Activated CD4-positive, alpha-beta T cell treated with anti-CD3 and anti-CD28 coated beads for 36 hours (primary cell): ENCODE measurements at places on chromosomes 3 and 15.

DNA sequence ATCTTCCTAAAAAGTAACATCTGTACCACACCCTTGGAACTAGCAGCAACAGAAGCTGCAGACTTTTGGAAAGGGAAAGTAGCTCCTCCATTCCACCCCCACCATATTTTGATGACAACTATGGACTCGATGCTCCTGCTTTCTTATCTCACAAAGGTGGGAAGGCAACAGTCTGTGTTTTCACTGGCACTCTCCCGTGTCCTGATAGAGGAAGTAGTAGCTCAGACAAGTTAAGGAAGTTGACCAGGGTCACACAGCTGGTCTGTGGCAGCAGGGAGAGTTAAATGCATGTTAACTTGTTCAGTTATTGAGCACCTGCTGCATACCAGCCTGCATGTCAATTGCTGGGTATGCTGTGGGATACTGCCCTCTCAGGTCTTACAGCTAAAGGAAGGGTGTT, 33.1 kb downstream of the BHLHE40 start:
- no peak for DNase-seq

- DNase-seq = no peak
Observed at GRCh38 chr3:24351779-24352469, 142.7 kb downstream of the THRB start.

GRCh38 chr15:65836665-65837064, 32.6 kb upstream of the RAB11A start:
- DNase-seq = no peak

GRCh38 chr3:148816981-148817525, 10.6 kb upstream of the CPB1 start:
- no peak for DNase-seq

GRCh38 chr15:61069394-61070075, 159.6 kb downstream of the RORA start:
- no peak for DNase-seq
